ENCODE measurements at places on chromosomes 11 and 22. TPM values are rescaled to one million over a fixed set of nuclear protein-coding genes. Genes with fewer than 3 reads are reported as not detected.

Gene C11orf16
- not detected for total RNA-seq

Gene PIWIL4
- total RNA-seq, result 3.2 TPM

DNA sequence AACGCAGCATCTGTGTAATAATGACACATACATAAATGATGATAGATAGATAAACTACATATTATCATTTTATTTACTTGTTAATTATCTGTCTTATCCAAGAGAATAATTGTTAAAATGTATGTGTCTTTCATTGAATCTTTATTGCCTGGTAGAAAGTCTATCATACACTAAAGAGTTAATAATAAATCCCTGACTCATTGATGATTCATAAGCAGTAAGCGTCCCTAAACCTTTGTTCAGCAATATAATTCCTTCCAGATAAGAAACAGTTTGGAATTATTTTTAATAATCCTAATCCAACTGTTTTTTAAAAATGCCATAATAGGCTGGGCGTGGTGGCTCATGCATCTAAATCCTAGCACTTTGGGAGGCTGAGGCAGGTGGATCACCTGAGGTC lies 655.6 kb upstream of the CNTN5 start:
- no peak for DNase-seq
- H3K4me3 ChIP-seq, result no peak overlapping the region
- H3K36me3 ChIP-seq, result no peaks in the 10 kb centered on the region
- no peaks in the 10 kb centered on the region for H3K4me1 ChIP-seq
- no peak overlapping the region for H3K27ac ChIP-seq
- H3K27me3 ChIP-seq, result no peaks in the 10 kb centered on the region

DNA sequence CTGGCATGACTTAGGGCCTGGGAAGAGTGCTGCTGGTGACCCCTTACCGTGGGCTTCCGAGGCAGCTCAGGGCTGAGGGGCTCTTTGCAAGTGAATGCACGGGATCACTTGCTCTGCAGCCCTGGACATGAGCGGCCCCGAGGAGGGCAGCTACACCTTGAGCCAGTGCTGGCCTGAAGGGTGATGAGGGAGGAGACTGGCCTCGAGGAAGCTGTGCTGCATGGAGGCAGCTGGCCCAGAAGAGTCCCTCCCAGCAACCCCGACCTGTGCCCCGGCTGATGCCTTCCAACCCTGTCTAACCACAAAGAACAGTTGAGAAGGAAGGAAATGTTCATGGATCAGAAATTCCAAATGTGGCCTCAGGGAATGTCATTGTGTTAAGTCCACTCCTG lies 45.2 kb downstream of the TBX1 start:
- no peaks in the 10 kb centered on the region for H3K36me3 ChIP-seq
- no peak overlapping the region for H3K27ac ChIP-seq
- DNase-seq, result no peak
- no peak overlapping the region for H3K4me3 ChIP-seq
- peaks cover 37% of the 10 kb centered on the region for H3K4me1 ChIP-seq

DNA sequence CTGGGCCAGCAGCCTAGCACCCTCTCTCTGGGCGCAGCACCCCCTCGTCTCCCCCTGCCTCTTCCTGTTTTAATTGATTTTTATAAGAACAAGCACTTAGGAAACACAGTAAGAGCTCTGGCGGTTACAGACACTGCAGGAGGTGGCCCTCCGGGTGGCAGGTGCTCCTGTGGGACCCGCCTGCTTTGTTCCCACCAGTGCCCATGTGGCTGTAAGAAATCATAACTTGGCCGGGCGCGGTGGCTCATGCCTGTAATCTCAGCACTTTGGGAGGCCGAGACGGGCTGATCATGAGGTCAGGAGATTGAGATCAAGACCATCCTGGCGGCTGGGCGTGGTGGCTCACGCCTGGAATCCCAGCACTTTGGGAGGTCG lies 18.4 kb downstream of the TSPAN4 start:
- H3K27ac ChIP-seq, result no peak overlapping the region
- no peaks in the 10 kb centered on the region for H3K27me3 ChIP-seq
- DNase-seq, result no peak

Gene FXYD2
- total RNA-seq, result 2.7 TPM

Gene USP2
- 2.5 TPM for total RNA-seq

DNA sequence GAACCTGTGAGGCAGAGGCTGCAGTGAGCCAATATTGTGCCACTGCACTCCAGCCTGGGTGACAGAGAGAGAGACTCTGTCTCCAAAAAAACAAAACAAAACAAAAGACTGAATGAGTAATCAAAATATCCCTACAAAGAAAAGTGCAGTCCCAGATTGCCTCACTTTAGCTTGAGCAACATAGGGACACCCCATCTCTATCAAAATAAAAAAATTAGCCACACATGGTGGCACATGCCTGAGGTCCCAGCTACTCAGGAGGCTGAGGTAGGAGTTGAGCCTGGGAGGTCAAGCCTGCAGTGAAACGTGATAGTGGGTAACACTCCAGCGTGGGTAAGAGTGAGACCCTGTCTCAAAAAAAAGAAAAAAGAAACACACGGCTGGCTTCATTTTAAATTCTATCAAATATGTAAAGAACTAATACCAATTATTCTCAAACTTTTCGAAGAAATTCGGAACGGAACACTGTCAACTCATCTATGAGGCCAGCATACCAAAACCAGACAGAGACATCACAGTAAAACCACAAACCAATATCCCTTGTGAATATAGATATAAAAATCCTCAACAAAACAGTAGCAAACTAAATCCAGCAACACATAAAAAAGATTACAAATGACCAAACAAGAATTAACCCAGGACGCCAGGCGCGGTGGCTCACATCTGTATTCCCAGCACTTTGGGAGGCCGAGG lies 12.9 kb downstream of the CHEK2 start:
- no peaks in the 10 kb centered on the region for H3K4me1 ChIP-seq
- no peak for DNase-seq
- H3K27ac ChIP-seq, result no peak overlapping the region
- no peak overlapping the region for H3K4me3 ChIP-seq
- no peaks in the 10 kb centered on the region for H3K36me3 ChIP-seq

Measured in vagina (tissue), 2 donors.